ENCODE measurements at places on chromosomes 1 and 21.

DNA sequence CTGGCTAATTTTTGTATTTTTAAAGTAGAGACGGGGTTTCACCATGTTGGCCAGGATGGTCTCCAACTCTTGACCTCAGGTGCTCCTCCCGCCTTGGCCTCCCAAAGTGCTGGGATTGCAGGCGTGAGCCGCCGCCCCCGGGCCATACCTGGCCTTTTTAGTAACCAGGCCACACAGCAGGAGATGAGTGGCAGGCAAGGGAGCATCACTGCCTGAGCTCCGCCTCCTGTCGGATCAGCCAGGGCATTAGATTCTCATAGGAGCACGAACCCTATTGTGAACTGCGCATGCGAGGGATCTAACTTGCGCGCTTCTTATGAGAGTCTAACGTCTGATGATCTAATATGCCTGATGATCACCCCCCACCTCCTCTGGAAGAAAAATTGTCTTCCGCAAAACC is 308.7 kb upstream of the PRMT6 start:
- no peak for DNase-seq

DNA sequence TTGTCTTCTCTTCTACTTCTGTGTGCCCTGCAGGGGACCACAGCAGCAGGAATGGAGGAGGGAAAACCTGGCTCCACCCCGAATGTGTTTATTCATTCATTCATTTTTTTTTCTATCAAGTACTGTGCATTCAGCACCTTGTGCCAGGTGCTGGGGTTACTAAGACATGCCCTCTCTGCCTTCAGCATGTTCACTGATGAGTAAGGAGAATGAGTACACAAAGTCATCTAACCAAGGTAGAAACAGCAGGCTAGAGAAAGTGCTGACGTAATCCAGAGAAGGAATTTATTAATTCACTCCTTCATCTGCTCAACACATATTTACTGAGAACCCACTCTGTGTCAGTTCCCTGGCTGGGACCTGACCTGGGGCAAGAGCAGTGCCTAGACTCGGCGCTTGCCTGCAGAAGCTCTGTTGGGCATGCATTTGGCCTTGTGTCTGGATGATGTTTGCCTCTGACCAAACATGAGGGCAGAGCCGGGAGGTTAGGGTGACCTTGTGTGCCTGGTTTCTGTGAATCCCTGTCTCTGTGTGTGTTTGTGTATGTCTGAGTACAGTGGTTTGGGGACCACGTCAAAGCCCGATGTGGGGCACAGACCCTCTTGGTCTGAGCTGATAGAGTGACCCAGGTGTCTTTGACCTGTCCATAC is 3.3 kb upstream of the MYOG start:
- no peak for DNase-seq

GRCh38 chr1:200880212-200880611 is 7.4 kb downstream of the GPR25 start:
- no peak for DNase-seq

GRCh38 chr1:78980511-78980910 is 26.0 kb downstream of the ADGRL4 start:
- no peak for DNase-seq

DNA sequence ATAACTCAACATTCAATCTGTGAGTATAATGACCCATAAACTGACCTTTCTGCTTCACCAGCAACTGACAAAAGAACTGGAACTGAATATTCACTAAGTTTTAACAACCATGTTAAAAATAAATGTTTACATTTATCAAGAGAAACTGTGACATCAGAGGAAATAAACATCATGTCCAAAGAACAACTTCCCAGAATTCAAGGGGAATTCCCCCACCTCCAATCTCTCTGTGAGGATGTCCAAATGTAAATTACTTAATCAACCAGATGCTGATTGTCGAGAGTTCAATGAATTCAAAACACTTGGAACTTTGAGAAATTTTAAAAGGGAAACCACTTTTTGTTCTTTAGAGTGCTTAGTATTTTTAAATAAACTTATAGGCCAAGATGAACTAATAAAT is 365.6 kb upstream of the ADGRL2 start:
- no peak for DNase-seq

- DNase-seq, result no peak
These were observed 57.4 kb upstream of the MTF2 start for GRCh38 chr1:93021539-93022134.

DNA sequence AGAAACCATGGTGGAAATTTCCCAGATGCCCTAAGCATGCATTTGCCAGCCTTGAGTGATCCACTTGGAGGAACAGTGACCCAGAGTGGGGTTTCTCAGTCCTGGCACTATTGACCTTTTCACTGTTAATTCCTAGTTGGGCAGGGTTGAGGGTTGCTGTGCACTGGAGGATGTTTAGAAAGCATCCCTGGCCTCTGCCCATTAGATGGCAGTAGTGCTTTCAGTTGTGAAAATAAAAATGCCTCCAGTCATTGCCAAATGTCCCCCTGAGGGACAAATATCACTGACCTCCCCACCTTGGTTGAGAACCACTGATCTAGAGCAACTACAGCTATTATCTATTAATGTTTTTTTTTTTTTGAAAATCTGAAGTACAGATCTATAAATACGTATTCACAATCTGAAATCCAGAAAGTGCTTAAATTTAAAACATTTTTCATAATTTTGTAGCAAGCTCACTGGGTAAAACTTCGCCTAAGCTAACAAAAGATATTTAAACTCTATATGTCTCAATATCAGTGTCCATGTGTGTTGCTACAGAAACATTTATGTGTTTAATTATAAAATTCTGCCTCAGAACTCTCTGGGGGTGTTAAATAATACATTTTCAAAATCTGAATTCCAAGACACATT is 27.3 kb downstream of the F3 start:
- DNase-seq, result no peak

GRCh38 chr1:8361198-8361849 is 43.4 kb downstream of the SLC45A1 start:
- no peak for DNase-seq

- no peak for DNase-seq
These were observed 12.3 kb downstream of the MAN1C1 start for GRCh38 chr1:25628741-25629421.

- DNase-seq, result no peak
These were observed 10.5 kb upstream of the C1orf21 start for GRCh38 chr1:184376369-184376768.

DNA sequence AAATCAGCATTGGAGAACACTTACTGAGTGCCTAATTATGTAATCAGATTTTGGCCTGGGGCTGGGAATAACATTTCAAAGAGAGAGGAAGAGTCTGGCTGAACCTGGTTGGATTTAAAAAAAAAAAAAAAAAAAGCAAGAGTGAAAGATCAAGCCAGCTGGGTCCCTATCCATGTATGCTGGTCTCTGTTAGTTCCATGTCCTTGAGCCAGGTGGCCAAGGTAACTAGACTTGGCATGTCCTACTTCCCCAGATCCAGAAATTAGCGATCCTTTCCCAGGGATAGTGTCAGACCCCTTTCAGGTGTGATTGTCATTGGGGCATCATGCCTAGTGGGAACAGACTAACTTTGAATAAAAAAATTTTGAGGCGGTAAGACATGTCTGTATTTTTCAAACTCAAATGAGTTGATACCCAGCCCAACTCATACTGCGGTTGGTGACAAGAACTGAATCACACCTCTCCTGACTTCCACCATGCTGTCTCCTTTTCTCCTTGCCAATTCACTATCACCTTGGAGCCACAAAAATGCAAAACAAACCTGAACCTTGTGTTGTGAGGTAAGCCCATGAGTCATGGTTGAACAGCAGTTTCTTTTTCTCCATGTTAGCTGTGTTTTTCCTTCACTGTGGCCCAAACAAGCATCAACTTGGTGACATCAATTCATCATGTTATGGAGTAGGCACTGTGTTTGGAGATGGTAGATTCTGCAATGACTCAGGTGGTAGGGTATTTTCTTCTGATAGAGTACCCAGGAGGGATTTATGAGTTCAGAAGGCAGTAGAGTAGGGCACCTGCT is 24.5 kb upstream of the PPP2R5A start:
- no peak for DNase-seq

GRCh38 chr21:39087238-39088030 is 95.8 kb downstream of the PSMG1 start:
- DNase-seq, result no peak

DNA sequence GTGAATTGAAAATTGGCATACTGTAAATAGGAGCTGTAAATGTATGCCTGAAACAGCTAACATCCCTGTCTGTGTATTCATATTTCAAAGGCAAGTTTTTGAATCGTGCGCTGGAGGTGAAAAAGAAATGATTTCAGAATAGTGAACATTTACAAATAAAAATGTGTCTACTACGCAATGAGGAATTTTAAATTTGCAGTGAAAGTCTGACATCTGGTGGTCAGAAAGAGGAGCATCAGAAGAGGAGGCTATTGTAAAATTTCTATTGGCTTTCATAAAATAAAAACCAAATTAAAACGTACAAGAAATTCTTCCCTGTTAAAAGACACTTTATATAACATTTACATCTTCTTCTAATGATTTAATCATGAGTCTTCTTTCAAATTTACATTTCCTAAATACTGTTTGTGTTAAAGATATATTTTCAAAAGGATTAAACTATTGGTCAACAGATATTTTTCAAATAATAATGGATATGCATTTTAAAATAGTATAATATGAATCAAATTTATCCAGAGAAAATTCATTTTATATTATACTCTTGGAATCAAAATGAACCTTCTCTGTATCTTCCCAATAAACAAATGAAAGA is 113.7 kb upstream of the RRP15 start:
- no peak for DNase-seq

DNA sequence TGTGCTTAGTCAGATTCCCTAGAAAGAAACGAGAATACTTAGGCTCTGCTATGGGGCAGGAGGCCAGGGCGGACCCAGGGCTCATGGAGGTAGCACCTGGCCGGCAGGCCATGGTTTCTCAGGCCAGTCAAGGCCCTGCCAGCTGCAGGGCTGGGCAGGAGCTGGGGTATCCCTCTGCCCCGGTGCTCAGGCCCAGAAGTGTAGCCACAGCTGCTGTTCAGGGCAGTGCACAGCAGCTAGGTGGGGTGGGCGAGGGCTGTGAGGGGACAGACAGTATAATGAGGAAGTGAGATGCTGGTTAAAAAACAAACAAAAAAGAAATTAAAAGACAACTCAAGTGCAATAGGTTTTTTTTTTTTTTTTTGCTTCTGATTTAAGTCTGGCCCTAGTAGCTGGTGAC is 34.0 kb upstream of the EDN2 start:
- DNase-seq, result no peak

- DNase-seq, result no peak
These were observed 17.8 kb downstream of the SLAMF7 start for GRCh38 chr1:160756849-160757201.

All from stimulated activated CD4-positive, alpha-beta T cell treated with anti-CD3 and anti-CD28 coated beads, Interleukin-4, amount 100 ng/mL, for 1 hour (primary cell).